ENCODE measurements at places on chromosomes 12 and 14.

DNA sequence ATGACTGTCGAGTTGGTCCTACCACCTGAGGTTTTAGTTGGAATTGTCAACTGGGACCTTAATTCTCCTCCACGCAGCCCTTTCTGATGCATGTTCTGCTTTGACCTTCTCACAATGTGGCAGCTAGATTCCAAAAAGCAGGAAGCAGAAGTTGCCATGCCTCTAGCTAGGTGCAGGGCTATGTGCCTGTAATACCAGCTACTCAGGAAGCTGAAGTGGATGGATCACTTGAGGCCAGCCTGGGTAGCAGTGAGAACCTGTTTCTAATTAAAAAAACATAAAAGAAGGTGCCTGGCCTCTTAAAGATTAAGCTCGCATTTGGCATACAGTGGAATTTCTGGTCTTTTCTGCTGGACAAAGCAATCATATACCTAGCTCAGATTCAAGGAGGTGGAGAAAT is 77.1 kb downstream of the FGD4 start:
- DNase-seq: no peak

DNA sequence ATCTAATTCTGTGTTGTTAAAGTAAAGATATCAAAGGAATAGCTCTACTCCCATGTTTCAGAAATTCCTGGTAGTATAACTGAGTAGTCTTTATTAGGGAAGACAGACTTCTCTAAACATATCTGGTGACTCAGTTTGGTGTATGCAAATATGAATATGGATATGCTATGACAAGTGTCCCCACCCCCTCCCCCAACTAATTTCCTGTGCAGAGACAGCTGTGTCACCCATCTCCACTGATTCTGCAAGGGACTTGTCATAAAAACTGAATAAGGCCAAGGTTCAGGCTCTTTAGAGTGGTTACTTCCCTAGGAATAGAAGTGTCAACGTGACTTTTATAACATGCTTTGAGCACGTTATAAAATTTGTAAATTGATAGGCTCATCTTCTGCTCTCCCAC is 429.1 kb downstream of the DAD1 start:
- no peak for DNase-seq

DNA sequence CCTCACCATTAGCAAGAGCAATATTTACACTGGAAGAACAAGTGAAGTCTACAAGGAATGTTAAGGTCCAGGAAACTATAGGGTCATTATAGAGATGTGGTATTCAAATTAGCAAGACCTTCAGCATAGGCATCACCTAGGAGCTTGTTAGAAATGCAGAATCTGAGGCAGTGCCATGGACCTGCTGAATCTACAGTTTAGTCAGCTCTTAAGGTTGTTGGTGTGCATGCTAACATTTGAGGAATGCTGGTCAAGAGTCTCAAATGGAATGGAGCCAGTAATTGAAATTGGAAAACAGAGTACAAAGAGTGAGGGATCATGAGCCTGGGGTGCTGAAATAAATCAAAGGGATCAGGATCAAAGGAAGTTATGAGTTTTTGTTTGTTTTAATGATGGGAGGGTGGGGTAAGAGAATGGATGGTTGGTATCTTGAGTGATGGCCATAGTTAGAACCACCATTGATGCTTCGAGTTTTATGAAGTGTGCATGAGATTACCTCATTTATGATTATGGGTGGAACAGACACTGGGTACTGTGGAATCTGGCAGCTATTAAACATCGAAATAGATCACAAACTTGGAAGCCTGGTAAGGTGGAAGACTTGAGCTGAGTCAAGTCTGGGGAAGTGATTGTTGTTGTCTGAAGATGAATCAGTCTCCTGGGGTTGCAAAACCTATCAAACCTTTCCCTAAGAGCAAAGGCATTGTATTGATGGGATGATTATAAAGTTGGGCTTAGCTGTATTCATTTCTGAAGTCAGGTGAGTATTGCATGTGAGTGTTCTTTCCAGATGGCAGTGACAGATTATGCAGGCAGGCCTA is 323.3 kb upstream of the E2F7 start:
- no peak for DNase-seq

DNA sequence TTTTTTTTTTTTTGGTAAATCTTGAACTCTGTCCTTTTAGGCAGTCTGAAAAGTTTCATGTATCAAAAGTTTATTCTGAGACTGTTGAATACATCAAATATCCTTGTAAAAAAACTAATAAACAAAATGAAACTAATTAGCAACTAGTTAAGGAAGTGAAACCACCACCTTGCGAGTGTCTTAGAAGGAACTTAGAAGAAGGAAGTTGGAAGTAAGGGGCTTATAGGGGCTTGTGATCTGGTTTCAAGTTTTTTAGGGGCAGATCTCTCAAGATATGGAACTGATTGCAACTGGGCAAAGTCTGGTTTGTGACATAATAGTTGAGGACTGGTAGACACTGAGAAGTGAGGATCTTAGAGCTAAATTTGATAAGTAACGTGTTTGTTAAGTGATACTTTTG is 748.8 kb downstream of the C12orf50 start:
- DNase-seq: no peak

DNA sequence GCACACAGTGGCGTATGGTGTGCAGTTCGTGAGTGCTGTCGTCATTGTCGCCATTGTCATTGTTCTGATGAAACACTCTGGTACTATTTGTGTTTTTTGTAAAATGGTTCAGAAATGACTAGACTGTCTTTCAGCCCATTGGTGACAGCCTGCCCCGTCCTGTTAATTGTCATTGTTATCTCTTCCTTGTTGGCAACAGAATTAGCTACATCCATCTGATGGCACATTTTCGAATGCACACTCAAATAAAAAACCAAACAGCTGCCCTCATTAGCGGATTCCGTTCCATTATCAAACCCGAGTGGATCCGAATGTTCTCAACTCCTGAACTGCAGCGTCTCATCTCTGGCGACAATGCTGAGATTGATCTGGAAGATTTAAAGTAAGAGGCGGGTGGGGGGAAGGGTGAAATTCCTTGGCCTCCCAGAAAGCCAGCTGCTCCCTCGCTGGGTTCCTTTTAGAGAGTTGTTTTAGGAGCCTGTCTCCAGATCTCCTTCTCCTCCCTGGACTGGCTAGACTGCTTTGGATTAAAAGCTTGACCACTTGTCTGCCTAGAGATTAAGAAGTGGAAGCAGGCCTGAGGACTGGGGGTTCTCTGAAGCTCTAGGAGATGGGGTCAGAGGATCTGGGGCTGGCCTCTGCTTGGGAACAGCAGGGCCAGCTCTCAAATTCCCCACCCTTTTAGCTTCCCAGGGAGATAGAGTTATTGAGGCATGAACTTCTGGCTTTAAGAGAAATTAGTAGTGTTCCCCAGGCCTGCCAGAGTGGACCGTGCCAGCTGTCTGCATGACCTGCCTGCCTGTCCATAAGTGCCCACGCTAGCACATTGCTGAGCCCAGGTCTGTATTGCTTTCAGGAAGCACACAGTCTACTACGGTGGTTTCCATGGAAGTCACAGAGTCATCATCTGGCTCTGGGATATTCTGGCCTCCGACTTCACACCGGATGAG is 43.3 kb downstream of the MMAB start:
- DNase-seq: no peak

DNA sequence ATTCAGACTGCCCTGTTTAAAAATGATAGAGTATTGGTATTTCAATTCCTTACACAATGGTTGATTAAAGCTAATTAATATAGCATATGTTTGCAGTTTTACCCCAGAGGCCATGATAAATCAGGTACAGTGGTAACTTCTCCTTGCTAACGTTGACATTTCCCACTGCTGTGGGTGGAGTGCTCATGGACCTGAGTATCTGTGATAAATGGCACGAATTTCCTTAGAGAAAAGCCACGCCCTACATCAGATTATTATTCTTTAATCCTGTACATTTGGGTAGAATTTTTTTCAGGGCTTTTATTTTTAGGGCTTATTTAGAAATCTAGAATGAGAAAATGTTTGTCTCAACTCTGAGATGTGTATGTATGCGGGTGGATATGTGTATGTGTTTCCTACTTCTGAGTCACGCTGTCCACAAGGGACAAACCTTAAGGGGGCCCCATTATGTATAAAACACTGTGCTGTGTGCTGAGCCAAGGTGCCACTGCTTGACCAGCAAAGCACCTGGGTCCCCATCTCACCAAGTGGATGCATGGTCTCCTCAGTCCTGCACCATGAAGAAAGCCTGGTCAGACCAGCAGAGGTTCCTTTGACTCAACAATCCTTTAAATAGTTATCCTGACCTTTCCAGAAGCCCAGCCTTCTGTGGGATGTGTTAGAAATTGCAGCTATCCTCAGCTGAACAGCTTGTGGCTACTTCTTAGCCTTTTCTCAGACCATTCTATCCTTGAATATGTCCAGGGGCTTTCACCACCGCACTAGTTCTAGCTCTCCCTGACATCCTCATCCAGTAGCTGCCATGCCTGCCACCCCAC is 57.9 kb upstream of the STK38L start:
- no peak for DNase-seq

GRCh38 chr12:71786829-71787228 is 32.2 kb downstream of the RAB21 start:
- no peak for DNase-seq

- DNase-seq: no peak
These were observed at the start of gene LRRC10 for GRCh38 chr12:69610729-69611128. Gene LRRC10, minus strand, starts transcription at chr12:69610907. Its CDS starts 69 bp downstream, at chr12:69610838.

DNA sequence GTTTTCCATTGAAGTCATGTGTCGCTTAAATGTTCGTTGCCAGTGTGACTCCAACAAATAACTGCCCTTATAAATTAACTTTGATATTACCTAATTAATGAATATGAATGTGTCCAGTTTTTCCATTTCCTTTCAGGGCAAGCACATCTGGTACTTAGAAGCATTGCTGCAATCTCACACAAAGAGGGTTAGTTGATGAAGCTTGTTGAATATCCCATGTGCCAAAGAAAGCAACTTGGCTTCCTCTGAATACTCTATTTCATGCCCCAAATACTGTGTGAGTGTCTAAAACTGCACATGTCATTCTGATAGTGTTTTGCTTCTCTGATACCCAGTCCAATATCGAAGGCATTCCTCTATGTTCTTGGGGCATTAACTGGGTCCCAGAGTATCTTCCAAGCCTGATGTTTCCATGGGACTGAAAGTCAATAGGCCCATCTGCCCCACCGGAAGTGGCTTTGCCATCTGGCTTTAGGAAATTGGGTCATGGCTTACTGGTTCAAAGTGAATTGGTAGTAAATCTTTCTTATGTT is 75.8 kb upstream of the CNTN1 start:
- no peak for DNase-seq

GRCh38 chr12:42282294-42282693 is 43.6 kb downstream of the ZCRB1 start:
- DNase-seq: no peak
